SJCRH30 (cell line): ENCODE measurements at places on chromosomes 11 and 22.
A peak's percentile ranks its signal among the peaks of the same experiment; 100 is the strongest.

- no peak overlapping the region for H3K27ac ChIP-seq
- no peaks in the 10 kb centered on the region; the same call in none of the 2 replicates for H3K27me3 ChIP-seq
- peaks cover 32% of the 10 kb centered on the region for H3K4me1 ChIP-seq
- no peaks in the 10 kb centered on the region for H3K36me3 ChIP-seq
- H3K4me3 ChIP-seq, result no peak overlapping the region
- no peak for DNase-seq
Observed at GRCh38 chr22:24731761-24732160, 42.8 kb downstream of the PIWIL3 start.

DNA sequence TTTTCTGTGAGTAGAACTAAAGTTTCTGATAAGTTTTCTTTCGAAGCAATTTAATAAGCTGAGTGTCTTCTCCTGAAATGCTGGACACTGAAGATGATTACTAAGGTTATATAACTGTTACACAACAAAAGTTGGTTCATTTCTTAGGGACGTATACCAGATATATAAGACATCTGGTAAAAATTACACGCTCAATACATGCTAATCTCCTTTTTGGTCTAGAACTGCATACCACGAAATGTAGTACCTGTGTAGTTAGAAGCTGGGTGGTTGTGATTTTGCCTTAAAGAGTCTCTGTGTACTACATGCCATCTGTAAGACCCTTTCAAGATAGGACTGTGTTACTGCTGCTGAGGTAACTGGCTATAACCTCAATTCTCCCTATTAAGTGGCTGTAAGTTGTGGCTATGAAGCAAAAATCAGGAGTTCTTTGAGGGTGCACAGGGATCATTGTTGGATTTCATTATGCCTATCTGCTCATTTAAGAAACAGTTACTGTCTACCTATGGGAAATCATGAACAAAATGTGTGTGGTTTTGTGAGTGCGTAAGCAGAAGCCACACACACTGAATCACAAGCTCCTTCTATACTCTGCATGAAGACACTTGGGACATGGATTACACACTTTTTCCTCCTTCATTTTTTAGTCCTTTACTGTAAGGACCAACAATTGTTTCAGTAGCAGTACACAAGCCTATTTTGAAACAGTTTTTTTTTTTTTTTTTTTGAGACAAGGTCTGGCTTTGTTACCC is 195.9 kb downstream of the SWAP70 start:
- H3K36me3 ChIP-seq, result no peaks in the 10 kb centered on the region
- peak; percentile 20 for DNase-seq
- peaks cover 20% of the 10 kb centered on the region for H3K4me1 ChIP-seq
- no peak overlapping the region for H3K27ac ChIP-seq

- no peaks in the 10 kb centered on the region for H3K27me3 ChIP-seq
- H3K27ac ChIP-seq, result peak overlapping the region; percentile 25
- DNase-seq, result peak; percentile 25
- no peaks in the 10 kb centered on the region for H3K36me3 ChIP-seq
- H3K4me3 ChIP-seq, result no peak overlapping the region
Observed at GRCh38 chr11:123174196-123175183, 20.6 kb downstream of the CLMP start.

DNA sequence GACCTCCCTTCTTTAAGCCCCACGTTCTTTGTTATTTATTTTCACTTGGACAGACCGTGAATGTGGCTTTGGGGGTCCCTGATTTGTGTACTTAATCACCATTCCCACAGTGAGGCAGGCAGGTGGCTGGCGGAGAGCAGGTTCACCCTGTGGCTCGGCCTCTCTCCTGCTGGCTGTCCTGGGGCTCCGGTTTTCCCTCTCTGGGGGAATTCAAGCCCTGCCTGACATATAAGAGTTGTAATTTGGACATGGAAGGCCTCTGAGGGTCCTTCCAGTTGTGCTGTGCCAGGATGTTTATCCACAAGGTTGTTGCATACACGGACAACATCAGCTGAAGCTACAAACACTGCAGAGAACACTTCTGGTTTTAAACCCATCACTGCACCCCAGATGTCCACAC is 824.5 kb downstream of the TBC1D22A start:
- no peaks in the 10 kb centered on the region for H3K4me1 ChIP-seq
- no peak overlapping the region for H3K27ac ChIP-seq
- H3K4me3 ChIP-seq, result no peak overlapping the region
- no peak for DNase-seq
- no peaks in the 10 kb centered on the region for H3K36me3 ChIP-seq
- no peaks in the 10 kb centered on the region; the same call in none of the 2 replicates for H3K27me3 ChIP-seq

DNA sequence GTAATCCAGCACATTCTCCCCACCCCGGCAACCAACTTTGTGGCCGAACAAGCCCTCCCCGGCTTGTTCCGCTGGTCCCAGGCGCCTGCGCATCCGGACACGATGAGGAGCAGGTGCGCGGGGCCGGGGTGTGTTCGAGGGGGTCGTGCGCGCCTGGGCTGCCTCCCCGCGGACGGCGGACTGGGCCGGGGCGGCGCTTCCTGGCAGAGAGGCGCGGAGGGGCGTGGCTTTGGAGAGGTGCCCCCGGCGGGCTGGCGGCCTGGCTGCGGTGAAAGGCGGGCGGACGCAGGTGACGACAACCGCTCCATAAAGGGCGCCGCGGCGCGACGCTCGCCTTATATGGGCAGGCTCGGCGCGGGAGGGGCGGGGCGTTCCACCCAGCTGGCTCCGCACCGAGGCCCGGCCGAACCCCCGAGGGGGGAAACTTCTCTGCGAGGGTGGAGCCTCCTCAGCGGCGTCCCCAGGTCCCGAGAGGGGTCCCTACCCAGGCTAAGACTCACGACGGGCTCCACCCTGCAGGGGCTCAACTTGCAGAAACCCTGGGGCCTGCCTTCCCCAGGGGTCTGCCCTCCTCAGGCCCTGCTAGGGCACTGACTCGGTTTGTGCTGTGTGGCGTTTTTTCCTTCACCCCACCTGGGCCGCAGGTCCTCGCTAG is 26.4 kb downstream of the TXN2 start:
- peak overlapping the region; percentile 47 for H3K4me3 ChIP-seq
- no peaks in the 10 kb centered on the region for H3K27me3 ChIP-seq
- peaks cover 44% of the 10 kb centered on the region for H3K4me1 ChIP-seq
- no peak overlapping the region for H3K27ac ChIP-seq

GRCh38 chr11:129611661-129612446 is 203.8 kb upstream of the TMEM45B start:
- H3K4me3 ChIP-seq, result no peak overlapping the region
- no peaks in the 10 kb centered on the region for H3K36me3 ChIP-seq
- no peak overlapping the region; the same call in 1 of the 2 replicates for H3K27ac ChIP-seq

- H3K27me3 ChIP-seq, result no peaks in the 10 kb centered on the region
- DNase-seq, result no peak
Observed at GRCh38 chr11:27150098-27150497, 109.5 kb downstream of the BBOX1 start.

DNA sequence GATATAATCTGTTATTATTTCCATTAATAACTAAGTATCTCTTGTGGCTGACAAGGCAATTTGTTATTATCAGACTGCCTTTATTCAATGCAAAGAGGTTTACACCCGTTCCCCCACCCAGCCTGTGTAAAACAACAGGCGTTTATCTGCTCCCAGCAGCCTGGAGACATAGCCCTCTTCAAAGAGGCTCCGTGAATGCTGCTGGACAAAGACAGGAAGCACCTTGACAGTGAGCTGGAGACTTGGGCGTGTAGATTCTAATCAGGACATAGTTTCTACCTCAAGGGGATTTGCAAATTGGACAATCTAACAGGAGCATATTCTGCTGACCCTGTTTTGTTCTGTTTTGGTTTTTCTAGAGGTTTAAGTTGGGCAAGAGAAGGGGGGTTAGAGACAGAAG is 733.0 kb upstream of the KIRREL3 start:
- no peak for DNase-seq
- H3K4me1 ChIP-seq, result no peaks in the 10 kb centered on the region
- no peak overlapping the region for H3K4me3 ChIP-seq
- H3K27ac ChIP-seq, result no peak overlapping the region
- no peaks in the 10 kb centered on the region for H3K27me3 ChIP-seq

DNA sequence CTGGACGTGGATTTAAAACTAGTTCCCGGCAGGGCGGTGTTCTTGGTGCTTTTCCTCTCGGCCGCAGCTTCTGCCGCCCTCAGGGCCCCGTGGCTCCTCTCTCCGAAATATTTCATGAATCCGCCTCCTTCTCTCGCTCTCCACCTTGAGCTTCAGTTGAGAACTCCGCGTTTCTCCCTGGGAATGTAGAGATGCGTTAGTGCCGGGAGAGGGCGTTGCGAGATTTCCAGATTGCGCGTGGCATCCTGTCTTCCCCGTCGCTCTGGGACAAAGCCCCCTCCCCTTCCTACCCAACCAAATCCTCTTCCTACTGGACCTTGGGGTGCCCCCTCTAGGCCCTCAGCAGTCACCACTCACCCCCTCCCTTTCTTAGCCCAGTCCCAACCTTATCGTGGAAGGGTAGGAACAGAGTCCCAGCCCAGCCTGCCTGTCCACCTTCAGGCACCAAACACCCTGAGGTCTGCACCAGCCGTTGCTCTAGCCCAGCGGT is 15.5 kb upstream of the RAC2 start:
- no peaks in the 10 kb centered on the region for H3K36me3 ChIP-seq
- no peak overlapping the region for H3K27ac ChIP-seq
- H3K27me3 ChIP-seq, result peaks cover 10% of the 10 kb centered on the region; the same call in 1 of the 2 replicates
- no peaks in the 10 kb centered on the region for H3K4me1 ChIP-seq
- H3K4me3 ChIP-seq, result no peak overlapping the region

DNA sequence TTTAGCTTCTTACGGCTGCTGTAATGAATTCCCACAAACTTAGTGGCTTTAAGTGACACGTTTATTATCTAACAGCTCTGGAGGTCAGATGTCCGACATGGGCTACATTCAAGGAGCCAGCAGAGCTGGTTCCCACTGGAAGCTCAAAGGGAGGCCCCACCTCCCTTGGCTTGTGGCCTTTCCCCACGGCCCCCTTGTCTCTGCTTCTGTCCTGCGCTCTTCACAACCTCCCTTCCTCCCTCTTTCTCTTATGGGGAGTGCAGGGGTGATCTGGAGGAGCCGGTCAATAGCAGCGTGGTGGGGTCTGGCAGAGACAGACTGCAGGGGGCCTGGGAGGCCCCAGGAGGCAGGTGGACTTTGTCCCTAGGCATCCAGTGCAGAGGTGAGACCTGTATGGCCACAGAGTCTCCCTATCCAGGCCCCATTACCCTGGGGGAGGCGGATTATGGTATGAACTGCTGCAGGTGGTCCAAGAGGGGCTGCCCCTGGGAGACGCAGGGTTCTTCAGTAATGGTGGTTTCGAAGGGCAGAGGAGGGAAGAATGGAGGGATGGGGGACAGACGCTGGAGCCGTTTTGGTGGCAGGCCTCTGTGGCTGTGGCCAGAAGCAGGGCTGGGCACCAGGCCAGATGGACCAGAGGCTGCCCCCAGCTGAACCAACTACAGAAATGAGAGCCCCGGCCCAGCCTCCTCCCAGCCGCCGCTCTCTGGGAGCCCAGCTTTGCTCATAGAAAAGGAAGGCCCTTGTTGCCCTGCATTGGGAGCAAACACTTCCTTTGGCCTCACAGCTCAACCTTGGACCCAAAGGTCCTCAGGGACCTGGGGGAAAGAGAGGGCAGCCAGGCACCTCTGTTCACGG is 30.7 kb upstream of the KCNQ1OT1 start:
- H3K36me3 ChIP-seq, result no peaks in the 10 kb centered on the region
- DNase-seq, result no peak
- H3K27me3 ChIP-seq, result no peaks in the 10 kb centered on the region
- H3K4me1 ChIP-seq, result no peaks in the 10 kb centered on the region
- H3K27ac ChIP-seq, result no peak overlapping the region

DNA sequence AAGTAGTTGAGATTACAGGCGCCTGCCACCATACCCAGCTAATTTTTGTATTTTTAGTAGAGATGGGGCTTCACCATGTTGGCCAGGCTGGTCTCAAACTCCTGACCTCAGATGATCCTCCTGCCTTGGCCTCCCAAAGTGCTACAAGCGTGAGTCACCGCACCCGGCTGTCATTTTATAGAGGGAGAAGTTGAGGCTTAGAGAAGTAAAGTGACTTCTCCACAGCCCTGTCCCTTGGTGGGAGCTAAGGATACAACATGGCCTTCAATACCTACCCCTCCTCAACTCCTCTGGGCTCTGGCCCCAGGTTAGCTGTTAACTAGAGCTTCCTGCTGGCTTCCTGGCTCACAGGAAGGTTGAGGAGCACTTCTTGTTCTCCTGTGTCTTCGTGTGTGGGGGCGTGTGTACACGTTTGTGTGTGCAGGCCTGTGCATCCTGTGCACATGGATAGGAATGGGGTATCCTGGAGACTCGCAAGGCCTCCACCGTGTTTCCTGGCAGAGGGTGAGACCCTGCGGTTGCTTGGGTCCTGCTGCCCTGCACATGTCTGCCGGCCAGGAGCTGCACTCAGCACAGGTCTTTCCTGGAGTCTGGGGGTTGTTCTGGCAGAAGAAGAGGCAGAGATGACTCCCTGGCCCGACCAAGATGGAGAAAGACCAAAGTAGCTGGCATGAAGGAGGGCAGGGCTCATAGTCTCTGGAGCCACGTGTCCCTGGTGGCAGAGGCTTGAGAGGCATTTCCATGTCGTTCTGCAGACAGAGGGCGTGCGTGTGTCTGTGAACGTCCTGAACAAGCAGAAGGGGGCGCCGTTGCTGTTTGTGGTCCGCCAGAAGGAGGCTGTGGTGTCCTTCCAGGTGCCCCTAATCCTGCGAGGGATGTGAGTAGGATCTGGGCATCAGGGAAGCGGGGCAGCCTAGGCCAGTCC is 2.4 kb downstream of the SIDT2 start:
- no peaks in the 10 kb centered on the region for H3K36me3 ChIP-seq
- peak overlapping the region; percentile 88 for H3K27ac ChIP-seq
- no peaks in the 10 kb centered on the region for H3K27me3 ChIP-seq
- no peak overlapping the region; the same call in 1 of the 2 replicates for H3K4me3 ChIP-seq
- no peak for DNase-seq

GRCh38 chr11:128467610-128468041 is 119.7 kb downstream of the ETS1 start:
- no peaks in the 10 kb centered on the region for H3K4me1 ChIP-seq
- peaks cover 4% of the 10 kb centered on the region; the same call in 1 of the 2 replicates for H3K36me3 ChIP-seq
- peak overlapping the region; percentile 61 for H3K27ac ChIP-seq
- peak; percentile 42 for DNase-seq

- peak overlapping the region; percentile 85 for H3K27ac ChIP-seq
- peaks cover 18% of the 10 kb centered on the region for H3K4me1 ChIP-seq
- no peak overlapping the region for H3K4me3 ChIP-seq
- H3K27me3 ChIP-seq, result no peaks in the 10 kb centered on the region
Observed at GRCh38 chr11:46711303-46711702, 7.7 kb upstream of the F2 start.

DNA sequence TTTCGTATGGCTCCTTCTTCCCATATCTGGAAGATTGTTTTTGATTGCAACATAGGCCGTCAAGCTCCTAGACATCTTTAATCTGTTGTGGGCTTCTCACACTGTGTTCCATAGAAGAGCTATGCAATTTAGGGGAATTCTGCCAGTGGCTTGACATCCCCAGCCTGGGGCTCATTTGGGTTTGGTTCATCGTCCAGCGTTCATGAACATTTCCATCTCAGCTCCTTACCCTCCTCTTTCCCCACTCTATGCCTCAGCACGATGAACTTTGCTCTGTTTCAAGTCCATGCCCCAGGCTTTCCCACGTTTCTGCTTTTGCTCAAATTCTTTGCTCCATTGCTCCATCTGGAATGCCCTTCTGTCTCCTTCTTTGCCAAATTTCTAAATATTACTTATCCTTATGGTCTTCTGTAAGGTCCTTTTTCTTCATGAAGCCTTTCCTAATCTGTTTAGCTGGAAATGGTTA is 26.1 kb upstream of the CLMP start:
- H3K27ac ChIP-seq, result no peak overlapping the region
- no peak for DNase-seq
- H3K4me1 ChIP-seq, result no peaks in the 10 kb centered on the region
- H3K27me3 ChIP-seq, result no peaks in the 10 kb centered on the region

- no peak overlapping the region for H3K27ac ChIP-seq
- no peaks in the 10 kb centered on the region for H3K4me1 ChIP-seq
- no peaks in the 10 kb centered on the region for H3K27me3 ChIP-seq
- peak; percentile 61 for DNase-seq
- no peak overlapping the region for H3K4me3 ChIP-seq
- H3K36me3 ChIP-seq, result no peaks in the 10 kb centered on the region
Observed at GRCh38 chr22:35023692-35024363, 42.1 kb upstream of the ISX start.
